ENCODE measurements at places on chromosomes 4 and X. TPM values are rescaled to one million over a fixed set of nuclear protein-coding genes. Genes with fewer than 3 reads are reported as not detected.
A peak's percentile ranks its signal among the peaks of the same experiment; 100 is the strongest.

The AMTN gene
- total RNA-seq = not detected

The NUDT10 gene
- 23.7 TPM for total RNA-seq

The COL4A6 gene
- total RNA-seq = 277 TPM

The CDKN2AIP gene
- total RNA-seq = 14.3 TPM

The FRMD7 gene
- total RNA-seq = not detected

The LRP2BP gene
- 1.7 TPM for total RNA-seq

The MSX1 gene
- 1.3 TPM for total RNA-seq

The GPC4 gene
- 281 TPM for total RNA-seq

The ZNF827 gene
- total RNA-seq = 33.0 TPM

The NDNF gene
- total RNA-seq = 2.4 TPM

The RTL9 gene
- 0.29 TPM for total RNA-seq

The BTC gene
- 0.24 TPM for total RNA-seq

The NUP54 gene
- total RNA-seq = 88.5 TPM

- no peak for DNase-seq
Observed at GRCh38 chr4:25178838-25179261, 18.6 kb upstream of the SEPSECS start.

GRCh38 chrX:39275500-39276068, 474.3 kb downstream of the MID1IP1 start:
- DNase-seq = no peak

GRCh38 chr4:161197912-161198311, 965.9 kb downstream of the FSTL5 start:
- no peak for DNase-seq

GRCh38 chr4:102827674-102828496, 534 bp upstream of the UBE2D3 start:
- DNase-seq = peak; percentile 99

- DNase-seq = no peak
Observed at GRCh38 chrX:48883729-48884128, 13.8 kb downstream of the TIMM17B start.

DNA sequence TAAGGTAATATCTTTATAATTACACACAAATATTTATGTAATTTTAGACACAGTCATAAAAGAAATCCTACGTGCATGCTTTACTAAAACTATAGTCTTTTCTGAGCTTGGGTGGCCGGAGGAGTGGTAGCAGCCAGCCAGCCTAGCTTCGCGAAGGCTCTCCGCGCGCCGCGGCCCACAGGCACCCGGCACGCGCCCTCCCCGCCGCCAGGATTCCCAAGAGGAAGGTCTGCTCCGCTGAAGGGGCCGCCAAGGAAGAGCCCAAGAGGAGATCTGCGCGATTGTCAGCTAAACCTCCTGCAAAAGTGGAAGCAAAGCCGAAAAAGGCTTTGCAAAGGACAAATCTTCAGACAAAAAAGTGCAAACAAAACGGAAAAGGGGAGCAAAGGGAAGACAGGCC, 8.7 kb upstream of the PJA1 start:
- peak; percentile 65 for DNase-seq

- DNase-seq = no peak
Observed at GRCh38 chr4:141455651-141456050, 180.7 kb upstream of the IL15 start.

GRCh38 chr4:81030061-81030980, at the start of gene BMP3:
Gene BMP3, plus strand, starts transcription at chr4:81030708. Its CDS starts 577 bp downstream, at chr4:81031285.
- DNase-seq = peak; percentile 78

GRCh38 chrX:147958291-147958690, 22.8 kb upstream of the FMR1NB start:
- DNase-seq = no peak

DNA sequence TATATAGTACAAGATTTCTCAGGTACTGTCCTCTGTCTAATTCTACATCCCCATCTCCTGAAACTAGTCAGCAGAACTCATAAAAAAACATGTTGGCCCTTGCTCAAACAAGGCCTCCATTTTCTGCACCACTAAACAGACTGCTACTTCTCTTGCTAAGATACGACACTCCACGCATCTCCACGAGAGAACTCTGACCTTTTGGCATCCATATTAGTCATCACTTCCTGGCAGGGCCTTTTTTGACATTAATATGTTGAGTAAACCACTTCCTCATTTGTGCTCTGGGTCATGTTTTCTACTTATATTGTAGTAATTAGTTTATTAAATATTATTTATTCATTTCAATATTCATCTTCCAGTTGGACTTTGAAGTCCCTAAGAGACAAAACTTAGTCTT, 65.6 kb downstream of the DCAF8L1 start:
- no peak for DNase-seq

GRCh38 chr4:74318276-74318675, 10.0 kb downstream of the EPGN start:
- DNase-seq = no peak

DNA sequence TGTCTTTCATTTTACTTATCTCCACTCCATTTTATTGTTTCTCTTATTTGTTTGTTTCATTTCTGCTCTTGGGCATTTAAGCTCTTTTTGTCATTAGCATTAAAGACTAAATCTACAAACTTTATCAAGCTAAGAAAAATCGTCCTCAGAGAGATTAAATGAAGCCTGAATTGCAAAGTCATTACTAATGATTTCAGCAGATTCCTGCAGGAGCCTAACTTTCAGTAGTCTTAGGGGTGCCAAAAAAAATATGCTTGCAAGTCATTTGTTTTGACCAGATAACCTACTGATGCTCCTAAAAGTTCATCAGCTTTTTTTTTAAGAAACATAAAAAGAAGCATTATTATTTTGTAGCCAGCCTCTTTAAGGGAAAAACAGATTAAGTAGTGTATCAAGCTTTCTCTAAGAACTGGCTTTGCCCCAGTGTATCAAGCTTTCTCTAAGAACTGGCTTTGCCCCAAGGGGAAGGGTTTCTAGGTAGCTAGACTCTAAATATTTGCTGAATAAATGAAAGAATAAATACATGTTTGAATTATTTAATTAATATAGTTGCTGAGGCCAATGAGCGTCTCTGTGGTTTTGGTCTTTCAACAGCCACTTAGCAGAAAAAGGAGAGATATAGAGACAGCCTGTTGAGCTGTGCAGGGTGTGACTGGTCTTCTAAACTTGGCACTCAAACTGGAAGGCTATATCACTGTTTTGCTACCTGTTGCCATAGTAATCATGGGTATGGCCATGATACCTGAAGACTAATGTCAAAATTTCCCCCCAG, 174.2 kb downstream of the BTC start:
- DNase-seq = no peak

DNA sequence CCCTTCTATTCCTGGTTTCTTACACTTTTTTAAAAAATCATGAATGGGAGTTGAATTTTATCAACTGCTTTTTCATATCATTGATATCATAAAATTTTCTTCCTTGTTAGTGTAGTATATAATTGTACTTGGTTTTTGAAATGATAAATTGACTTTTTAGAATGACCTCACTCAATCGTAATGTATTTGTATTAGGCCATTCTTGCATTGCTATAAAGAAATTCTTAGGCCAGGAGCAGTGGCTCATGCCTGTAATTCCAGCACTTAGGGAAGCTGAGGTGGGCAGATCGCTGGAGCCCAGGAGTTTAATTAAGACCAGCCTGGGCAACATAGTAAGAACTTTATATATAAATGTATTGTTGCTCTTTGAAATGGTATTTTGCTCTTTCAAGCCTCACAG, 6.3 kb downstream of the EXOC1 start:
- no peak for DNase-seq

GRCh38 chr4:92455951-92456350, 152.2 kb downstream of the GRID2 start:
- DNase-seq = no peak

GRCh38 chrX:136250191-136251040, 784 bp downstream of the MAP7D3 start:
- peak; percentile 56 for DNase-seq

DNA sequence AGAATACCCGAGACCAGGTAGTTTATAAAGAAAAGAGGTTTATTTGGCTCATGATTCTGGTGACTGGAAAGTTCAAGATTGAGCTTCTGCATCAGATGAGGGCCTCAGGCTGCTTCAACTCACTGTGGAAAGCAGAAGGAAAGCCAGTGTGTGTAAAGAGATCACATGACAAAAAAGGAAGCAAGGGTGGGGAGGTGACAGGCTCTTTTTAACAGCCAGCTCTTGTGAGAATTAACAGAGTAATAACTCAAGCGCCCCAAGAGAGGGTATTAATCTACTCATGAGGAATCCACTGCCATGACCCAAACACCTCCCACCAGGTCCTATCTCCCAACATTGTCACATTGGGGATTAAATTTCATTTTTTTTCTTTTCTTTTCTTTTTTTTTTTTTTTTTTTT, 6.3 kb upstream of the YIPF6 start:
- no peak for DNase-seq

- no peak for DNase-seq
Observed at GRCh38 chr4:55359397-55359916, 13.4 kb downstream of the SRD5A3 start.

- DNase-seq = peak; percentile 78
Observed at GRCh38 chr4:4395849-4396627, 9.1 kb downstream of the NSG1 start.

GRCh38 chr4:75213480-75213879, 280.6 kb downstream of the PARM1 start:
- no peak for DNase-seq

GRCh38 chr4:110540581-110540980, 64.6 kb downstream of the ENPEP start:
- DNase-seq = no peak

- DNase-seq = no peak
Observed at GRCh38 chrX:111661241-111661640, 19.7 kb upstream of the ALG13 start.

GRCh38 chr4:151942971-151943370, 182.2 kb upstream of the GATB start:
- DNase-seq = no peak

DNA sequence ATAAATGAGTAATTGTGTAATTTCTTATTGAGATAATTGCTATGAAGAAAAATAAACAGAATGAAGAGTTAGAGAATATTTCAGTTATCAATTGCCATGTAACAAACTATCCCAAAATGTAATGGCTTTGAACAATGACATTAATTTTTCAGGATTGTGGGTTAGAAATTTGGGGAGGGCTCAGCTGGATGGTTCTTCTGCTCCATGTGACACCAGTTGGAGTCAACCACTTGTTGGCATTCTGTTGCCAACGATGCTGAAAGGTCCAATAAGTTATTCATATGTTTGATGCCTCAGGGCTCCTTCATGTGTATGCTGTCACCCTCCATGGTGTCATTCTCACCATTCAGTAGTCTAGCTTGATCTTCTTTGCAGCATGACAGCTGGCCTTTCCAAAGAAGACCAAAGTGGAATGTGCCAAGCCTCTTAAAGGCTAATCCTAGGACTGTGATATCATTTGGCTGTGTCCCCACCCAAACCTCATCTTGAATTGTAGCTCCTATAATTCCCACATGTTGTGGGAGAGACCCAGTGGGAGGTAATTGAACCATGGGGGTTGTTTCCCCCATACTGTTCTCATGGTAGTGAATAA, 20.9 kb upstream of the CCDC149 start:
- DNase-seq = no peak

DNA sequence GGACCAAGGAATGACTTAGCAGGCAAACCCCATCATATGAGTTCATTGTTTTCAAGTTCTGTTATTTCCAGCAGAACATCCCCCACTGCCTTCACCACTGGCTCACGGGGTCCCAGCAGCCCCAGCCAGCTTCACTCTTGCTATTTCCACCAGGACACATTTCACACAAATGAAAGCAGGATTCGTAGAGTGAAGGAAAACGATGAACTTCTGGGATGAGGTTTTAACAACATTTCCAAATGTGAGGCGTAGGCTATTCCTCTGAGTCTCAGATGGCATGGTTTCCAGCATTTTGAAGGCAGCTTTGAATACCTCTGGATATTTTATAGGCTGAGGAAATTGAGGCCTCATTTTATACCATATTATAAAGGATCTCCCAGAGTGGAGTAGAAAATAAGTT, 32.9 kb upstream of the EGFL6 start:
- no peak for DNase-seq

GRCh38 chrX:140701480-140701879, 8.1 kb upstream of the LINC00632 start:
- no peak for DNase-seq

All from endodermal cell (in vitro differentiated cells).